ENCODE measurements at places on chromosomes 7 and 10.

DNA sequence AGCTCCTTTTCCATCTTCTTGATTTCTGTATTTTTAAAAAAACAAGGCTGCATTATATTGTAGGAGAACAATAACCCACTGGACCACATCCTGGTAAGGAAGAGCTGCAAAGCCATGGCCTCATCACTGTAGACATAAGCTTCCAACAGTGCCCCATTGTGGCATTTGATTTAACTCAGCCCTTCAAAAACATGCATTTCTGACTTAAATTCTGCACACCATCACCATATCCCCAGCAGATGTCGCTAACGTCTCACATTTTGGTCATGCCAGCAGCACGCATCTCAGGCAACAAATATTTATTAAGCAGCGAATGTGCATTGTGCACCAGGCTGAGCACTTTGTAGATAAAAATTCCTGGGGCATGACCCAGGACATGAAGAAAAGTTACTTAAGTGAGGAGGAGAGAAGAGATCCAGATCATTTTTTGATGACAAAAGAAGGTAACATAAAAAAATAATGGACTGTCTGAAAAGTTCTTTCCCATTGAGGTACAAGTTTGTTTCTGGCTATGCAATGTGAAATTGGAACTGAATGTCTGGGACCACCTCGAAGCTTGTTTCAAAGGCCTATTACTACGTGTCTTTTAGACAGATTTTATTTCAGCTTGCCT, 164.6 kb upstream of the CDCA7L start:
- DNase-seq = peak; percentile 7

GRCh38 chr7:28759475-28759971, 198.6 kb downstream of the TRIL start:
- no peak for DNase-seq

DNA sequence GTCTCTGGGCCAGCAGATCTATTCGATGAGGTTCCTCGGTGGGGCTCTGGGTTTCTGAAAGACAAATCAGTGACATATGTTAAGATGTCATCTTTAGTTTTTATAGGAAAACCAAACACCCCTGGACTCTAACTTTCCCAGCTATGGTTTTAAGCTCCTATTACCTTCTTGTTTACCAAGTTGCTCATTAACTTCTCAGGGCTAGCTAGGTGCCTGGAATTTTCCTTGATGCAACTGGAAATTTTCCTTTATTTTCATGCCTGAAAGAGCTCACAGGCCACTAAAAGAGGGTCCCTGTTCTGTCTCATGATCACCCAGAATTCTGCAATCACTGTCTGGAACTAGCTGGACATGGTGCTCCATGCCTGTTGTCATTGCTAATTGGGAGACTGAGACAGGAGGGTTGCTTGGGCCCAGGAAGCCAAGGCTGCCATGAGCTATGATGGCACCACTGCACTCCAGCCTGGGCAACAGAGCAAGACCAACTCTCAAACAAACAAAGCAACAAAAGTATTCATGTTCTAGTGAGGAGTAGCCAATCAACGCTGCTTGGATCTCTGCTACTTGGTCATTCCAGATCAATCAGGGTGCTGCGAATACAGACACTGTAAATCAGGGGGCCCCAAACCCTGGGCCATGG, 1173.5 kb upstream of the AUTS2 start:
- DNase-seq = no peak

DNA sequence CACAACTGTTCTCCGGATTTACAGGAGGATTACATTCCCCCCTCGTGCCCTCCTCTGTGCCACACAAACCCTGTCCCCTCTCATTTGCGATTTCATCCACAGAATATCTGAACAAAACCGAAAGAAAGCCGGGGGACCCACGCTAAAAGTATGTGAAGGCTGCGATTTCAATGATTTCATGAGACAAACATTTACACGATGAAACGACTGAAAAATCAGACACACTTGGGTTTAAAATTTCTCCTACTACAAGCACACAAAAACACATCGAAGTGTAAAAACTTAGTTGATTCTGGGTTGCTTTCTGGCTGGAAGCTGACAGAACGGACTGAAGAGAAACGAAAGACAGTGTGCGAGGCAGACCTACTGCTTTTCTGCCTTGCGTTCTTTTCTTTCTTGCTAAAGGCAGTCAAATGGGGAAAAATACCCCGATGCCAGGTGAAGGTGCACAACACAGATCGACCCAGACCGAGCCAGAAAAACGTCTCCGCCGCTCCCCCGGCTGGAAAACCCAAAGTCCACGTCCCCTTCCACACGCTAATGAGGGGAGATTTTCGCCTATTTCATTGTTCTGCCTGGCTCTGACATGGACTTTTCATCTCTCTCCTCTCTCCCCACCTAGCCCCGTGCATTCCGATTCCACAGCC, 1.2 kb downstream of the HIPK2 start:
- DNase-seq = no peak

DNA sequence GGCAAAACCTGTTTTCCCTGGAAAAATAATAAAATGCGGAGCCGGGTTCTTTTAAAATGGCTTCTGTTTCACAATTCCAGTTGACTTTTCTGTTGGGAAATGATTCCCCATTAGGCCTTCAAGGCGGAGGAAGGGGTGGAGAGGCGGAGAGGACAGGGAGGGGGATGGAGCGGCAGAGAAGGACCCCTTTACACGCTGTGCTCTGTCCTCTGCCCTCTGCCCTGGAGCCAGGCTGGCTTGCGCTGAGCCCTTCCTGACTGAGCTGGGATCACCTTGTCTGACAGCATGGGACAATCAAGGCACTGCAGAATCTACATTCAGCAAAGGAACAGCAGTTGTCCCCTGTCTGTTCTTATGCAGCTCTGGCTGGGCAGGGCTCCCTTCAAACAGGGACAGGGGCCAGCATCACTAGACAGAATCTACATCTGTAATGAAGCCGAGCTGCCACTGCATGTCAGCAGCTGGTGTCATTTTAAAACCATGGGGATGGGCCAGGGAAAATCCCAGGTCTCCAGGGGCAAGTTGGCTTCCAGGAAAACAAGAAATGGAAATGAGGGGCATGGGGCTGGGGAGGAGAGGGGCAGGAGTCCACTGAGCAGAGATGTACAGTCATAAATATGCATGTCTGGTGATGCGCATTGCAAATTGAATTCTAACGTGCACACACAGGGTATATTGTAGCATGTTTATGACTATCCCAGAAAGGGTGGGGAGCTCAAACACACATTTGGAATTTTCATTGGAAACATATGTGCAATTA, 120.0 kb downstream of the MKX start:
- no peak for DNase-seq

- no peak for DNase-seq
These were observed 12.1 kb downstream of the KBTBD2 start for GRCh38 chr7:32879460-32879859.

DNA sequence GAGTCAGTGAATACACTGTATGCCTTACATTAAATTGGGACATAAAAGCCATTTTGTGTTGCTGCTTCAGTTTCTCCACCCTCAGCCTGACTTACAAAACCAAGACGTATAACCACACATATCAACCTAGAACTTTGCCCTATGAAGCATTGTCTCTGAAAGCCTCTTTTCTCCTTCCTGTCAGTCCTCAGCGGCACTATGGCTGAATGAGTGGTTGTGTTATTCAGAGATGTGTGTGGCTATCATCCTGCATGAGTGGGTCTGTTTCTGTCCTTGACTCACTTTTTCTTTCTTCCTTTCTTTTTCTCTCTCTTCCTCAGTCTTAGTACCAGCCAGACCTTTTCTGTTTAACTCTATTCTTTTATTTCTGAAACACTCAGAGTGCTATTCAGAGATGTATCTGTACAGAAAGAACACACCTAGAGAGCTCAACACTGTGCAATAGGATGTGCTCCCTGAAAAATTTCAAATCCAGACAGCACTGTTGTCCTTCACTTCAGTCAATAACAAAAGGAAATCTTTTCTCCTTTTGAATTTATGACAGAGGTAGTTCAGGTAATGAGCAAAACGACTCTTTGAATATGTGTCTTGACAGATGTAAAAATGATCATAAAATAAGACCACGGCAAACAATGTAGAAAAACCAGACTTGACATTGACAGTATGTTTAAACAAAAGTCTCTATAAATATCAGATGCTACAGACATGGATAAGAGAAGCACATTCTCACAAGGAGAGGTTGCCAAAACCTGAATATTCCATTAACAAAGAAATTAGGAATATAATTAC, 163.3 kb upstream of the FEZF1 start:
- DNase-seq = no peak

GRCh38 chr10:788796-789748, 99.6 kb upstream of the DIP2C start:
- no peak for DNase-seq

DNA sequence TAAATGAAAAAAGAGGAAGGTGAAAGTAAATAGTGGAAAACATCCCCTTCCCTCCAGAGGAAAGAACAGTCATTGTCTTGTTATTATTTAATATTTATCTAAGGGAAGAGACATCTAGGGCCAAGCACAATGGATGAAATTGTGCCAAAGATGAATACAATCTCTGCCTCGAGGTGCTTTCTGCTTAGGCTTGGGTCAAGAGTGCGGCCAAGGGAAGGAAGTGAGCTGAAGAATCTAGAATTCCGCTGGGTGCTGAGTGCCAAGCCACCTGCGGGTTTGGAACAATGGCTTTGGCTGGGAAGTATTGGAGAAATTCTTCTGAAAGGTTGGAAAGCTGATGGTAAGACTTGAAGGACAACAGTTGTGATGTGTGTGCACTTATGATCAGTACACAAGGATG, 531.3 kb upstream of the FZD8 start:
- DNase-seq = no peak

DNA sequence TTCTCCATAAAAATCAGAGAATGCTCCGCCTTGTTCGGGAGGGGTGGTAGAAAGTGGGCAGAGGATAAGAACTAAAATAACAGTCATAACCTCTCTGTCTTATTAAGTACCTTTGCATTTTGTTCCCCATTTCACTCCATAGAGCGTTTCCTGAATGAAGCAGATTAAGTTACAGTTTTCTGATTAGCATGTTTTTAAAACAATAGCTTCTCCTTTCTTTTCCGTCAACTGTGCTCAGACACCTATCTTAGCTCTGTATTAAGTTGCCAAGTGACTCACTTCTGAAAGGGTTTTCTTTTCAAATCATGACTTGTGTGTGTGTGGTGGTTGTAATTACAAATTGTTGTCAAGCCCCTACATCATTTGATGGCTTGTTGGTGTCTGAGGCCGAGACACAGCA, 1.4 kb downstream of the HABP2 start:
- no peak for DNase-seq

- no peak for DNase-seq
These were observed 243.9 kb upstream of the NPY start for GRCh38 chr7:24039991-24040624.

GRCh38 chr10:34341473-34341872, 473.6 kb downstream of the PARD3 start:
- no peak for DNase-seq

DNA sequence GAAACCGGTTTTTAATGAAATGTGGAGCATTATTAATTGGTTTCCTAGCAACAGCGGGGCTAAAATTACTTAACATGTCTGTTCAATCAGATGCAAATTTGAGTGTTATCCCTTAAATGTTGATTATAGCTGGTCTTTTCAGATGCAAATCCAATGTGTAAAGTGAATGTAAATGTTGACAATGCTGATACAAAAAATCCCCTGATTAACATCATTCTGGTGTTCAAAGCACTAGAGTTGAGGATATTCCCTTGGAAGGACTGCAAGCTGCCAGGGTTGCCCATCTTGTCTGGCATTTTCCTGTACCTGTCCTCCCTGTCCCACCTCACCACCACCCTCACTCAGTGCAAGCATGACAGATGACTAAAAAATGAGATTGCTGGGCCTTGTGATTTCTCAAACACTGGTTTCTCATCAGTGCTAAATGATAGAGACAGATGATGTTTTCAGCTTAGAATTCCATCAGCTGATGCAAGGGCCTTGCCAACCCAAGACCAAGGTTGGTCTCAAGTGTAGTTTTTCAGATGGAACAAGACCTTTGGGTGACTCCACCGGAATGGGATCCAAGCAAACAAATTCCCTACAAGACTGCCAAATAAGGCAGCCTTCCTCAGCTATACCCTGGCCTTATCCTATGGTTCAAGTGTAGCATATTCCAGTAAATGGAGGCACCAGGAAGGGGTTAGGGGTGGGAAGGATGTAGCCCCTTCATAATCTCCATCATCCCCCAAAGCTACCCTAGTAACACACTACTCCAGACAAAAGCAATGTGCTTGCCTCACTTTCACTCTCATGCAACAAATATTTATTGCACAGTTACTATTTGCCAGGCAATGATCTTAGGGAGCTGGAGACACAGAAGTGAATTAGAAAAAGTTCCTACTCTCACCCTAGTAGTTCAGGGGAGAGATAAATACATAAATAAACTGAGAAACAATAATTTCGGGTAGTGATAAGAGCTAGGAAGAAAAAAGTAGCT, 54.9 kb downstream of the JAZF1 start:
- no peak for DNase-seq
